ENCODE measurements at places on chromosomes 1 and 21.

GRCh38 chr1:204025917-204026707 lies 46.8 kb upstream of the SOX13 start:
- no peak for DNase-seq

DNA sequence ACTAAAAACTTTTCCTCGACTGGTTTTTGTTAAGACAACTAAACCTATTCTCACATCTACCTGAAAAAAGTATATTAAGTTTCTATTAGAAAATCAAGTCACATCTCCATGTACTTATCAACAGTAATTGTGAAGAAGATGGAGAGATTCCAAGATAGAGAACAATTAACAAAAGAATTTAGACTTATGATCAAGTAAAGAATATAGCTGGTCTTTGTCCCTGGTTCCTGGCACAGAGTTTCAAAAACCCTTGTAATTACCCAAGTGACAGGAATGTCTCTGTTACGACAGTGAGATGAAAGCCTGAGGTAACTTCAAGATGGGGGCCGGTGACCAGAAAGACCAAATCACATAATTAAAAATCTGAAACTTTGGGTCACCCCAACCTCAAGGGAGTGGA lies 91.6 kb downstream of the ASH1L start:
- no peak for DNase-seq

- DNase-seq, result peak; percentile 68
These were observed 35.8 kb downstream of the EPHX1 start for GRCh38 chr1:225845571-225846259.

DNA sequence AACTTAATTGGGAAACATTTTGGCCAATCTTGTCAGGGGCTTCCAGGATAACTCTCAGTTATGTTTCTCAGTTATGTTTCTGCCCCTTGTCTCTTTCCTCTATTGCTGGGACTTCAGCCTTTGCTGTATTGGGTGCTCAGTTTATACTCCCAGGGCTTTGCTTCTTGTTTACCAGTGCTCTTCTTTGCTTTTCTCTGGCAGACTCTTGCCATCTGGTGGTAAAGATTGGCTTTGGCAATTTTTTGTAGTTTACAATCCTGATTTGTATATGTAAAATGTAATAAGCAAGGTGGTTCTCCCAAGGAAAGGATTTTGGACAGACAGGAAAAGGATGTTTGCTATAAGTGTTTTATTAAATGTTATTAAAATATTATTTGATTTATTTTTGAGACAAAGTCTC lies 37.9 kb downstream of the FABP3 start:
- DNase-seq, result peak; percentile 47

- DNase-seq, result no peak
These were observed 1381.8 kb downstream of the MRPL39 start for GRCh38 chr21:24225431-24225830.

GRCh38 chr1:86018283-86018923 lies 138.2 kb downstream of the COL24A1 start:
- peak; percentile 46 for DNase-seq

DNA sequence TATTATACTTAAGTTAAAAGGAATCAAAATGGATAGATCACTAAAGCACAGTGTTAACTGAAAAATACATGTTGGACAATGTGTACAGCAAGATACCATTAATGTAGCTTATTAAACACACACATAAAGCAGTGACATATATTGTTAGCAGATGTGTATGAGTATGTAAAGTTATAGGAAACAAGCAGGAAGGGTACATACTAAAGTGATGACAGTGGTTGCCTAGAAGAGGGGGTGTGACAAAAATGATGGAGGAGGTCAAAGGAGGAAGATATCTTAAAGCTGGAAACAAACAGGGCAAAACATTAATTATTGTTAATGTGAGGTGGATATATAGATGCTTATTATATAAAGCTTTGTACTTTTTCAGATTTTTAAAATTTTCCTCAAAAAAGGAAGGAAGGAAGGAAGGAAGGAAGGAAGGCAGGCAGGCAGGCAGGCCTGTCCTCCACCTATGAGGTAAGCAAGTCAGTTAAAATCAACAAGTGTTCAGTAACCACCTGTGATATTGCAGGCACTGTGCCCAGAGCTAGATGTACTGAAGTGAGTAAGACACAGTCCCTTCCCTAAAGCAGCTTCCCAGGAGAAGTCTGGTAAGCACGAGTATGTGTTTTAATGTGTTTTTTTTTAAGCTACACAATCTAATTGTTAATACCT lies 252.9 kb upstream of the NR5A2 start:
- DNase-seq, result peak; percentile 7

- DNase-seq, result no peak
These were observed 20.5 kb upstream of the CAPZB start for GRCh38 chr1:19505693-19506457.

DNA sequence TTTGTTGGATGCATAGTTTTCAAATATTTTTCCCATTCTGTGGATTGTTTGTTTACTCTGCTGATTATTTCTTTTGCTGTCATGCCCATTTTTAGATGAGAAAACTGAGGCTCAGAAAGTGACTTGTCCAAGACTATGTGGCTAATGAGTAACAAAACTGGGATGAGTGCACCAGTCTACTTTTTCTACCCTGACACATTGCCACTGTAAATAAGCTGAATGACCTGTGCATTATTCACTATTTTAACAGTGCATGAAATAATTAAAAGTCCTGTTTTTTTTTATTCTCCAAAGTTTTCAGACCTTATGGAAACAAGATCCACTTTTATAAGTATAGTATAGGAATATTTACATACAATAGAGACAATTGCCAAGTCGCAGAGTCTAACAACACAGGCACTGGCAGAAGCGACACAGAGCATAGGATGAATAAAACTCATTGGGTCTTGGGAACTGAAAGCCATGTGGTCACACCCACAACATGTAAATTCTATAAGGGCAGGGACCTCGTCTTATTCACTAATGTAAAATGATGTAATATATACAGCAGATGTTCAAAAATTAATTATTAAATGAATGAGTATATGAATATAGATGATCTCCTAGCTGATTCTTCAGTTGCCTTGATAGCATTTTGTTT lies 45.2 kb downstream of the HLX start:
- no peak for DNase-seq

DNA sequence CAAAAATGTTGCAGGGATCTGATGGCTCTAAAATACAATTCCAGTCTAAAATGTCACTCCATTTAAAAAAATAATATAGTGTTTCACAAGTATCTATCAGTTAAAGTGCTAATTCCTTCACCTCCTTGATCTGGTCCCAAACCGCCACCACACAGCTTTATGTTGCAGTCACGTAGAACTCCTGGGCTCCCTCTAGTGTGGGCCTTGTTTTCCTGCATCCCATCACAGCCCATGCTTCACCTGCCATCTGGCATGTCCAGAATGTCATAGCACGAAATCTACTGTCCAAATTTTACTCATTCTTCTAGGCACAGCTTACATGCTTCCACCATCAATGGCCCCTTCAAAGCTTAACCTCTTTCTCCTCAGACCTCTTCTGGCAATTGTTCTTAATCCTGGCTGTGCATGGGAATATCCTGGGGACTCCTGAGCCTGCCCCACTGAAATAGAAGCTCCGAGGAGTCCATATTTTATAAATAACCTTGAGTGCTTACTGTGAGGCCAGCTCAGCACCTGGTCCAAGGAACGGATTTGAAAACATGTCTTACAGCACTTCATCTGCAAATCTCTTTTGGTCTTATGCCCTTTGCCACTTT lies 15.5 kb downstream of the FYB2 start:
- no peak for DNase-seq

DNA sequence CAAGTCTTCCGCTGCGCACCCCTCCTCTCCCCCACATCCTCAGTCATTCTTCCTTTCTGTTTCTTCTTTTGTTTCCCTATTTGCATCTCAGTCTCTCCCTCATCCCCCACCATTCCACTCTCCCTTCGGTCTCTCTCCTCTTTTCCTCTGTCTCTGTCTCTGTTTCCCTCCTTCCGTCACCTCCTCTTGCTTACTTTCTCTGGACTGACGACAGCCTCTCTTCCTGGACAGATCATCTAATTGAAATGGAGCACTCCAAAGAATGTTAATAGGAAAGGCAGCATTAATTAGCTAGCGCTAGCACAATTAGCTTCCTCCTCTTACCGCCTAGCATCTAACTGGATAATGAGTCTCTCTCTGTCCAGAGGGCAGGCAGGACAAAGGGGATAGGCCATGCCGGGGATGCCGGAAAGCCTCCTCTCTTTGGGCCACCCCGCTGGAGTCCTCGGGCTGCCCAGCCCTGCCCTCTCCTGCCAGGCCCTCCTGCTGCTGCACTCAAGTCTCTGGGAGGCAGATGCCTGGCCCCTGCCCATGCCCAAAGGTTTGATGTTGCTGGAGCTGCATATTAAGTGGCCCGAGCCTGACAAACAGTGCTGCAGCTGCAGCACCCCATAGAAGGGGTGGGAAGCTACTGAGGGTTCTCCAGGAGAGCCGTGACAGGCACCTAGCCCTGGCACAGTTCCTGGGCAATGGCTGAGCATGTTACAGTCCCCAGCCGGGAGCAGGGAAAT lies 20.8 kb downstream of the DISP3 start:
- no peak for DNase-seq

- DNase-seq, result no peak
These were observed 620.9 kb upstream of the USP24 start for GRCh38 chr1:55836086-55836485.

GRCh38 chr1:57063406-57064125 lies 97.8 kb upstream of the C8B start:
- no peak for DNase-seq

GRCh38 chr1:18819203-18819602 lies 40.3 kb downstream of the TAS1R2 start:
- DNase-seq, result no peak

DNA sequence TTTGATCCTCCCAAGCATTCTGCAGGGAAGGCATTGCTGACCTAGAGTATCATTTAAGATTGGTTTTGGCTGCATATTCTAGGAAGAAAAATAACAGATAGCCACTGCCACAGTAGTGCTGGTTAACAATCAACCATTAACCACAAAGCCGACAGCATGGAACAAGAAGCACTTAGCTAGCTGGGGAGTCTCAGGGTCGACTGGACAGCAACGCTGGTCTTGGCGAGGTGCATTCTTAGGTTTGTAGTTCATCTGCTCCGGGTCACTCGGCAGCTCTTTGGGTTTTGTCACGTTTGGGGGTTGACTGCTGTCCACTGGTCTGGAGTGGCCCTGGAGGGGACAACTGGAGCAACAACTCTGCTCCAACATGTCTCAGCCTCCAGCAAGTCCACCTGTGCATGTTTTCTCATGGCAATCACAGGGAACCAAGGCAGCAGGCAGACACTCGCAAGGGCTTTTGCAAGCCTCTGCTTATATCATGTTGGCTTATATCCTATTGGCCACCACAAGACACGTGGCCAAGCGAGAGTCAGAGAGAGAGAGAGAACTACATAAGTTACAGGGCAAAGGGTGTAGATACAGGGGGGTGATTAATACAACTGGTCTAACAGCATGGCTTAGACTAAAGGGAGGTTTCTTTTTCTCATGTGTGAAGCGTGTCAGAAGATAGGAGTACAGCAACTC lies 99.5 kb downstream of the LACTBL1 start:
- no peak for DNase-seq

All from EL (cell line).